ENCODE measurements at places on chromosomes 2 and 18.
A peak's percentile ranks its signal among the peaks of the same experiment; 100 is the strongest.

GRCh38 chr18:2191180-2191790, 380.0 kb downstream of the METTL4 start:
- DNase-seq = no peak

DNA sequence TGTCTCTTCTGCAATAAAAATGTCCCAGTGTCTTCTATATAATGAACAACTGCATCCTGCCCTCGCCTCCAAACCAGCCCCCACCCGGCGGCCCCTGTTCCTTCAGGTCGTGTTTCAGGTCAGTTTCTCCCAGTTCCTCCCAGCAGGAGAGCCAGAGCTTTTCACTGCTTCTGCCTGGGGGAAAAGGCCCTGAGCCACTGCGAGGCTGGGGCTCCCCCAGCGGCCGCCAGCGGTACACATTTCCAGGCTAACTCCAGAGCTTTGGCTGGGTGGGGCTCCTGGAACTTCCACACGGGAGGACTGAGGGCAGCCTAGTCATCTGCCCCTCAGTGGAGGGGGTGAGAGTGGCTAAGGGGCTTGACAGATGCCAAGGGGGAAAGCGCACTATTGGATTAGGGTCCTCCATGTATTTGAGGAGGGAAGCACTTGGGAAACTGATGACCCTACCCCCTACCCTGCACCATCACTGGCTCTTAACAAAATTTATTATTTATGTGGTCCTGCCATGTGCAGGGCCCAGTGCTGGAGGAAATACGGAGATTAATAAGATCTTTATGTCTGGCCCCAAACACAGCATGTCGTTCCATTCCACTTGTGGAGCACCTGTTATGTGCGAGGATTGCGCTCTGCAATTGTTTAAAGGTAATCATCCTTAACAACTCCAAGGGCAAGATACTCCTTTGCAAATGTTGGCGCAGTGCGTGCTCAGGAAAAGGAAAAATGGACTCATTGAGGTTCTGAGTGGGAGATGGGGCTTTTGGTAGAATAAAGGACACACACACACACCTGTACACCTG, 17.3 kb upstream of the CYS1 start:
- no peak for DNase-seq

GRCh38 chr2:181570833-181571661, 85.9 kb downstream of the CERKL start:
- DNase-seq = no peak

GRCh38 chr2:238850091-238850490, 2.2 kb downstream of the TWIST2 start:
- DNase-seq = no peak

GRCh38 chr2:103817746-103818145, 1036.2 kb upstream of the POU3F3 start:
- DNase-seq = no peak

DNA sequence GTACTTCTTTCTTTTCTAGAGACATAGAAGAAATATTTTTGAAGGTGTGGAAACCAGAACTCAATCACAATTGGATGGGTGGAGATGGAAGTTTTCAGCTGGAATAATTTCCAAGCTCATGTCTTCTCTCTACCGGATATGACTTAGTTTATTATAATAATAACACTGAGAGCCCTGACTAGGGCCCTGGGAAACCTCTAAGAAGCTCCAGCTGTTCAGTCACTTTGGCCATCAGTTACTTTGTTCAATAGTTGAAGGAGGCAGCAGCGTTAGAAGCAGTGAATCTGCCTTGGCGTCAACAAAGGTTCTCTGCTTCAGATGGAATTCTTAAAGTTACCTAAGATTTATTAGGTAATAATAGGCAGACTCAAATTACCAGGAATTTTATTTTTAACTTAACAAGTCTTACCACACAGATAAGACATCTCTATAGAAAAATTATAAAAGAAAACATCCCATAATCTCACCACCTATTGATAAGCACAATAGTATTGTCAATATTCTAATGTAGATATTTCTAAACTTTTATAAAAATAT, 293.8 kb upstream of the CHAC2 start:
- DNase-seq = no peak

GRCh38 chr2:142180820-142181533, 50.2 kb upstream of the LRP1B start:
- DNase-seq = no peak

GRCh38 chr18:37424507-37424906, 141.1 kb downstream of the CELF4 start:
- DNase-seq = no peak

DNA sequence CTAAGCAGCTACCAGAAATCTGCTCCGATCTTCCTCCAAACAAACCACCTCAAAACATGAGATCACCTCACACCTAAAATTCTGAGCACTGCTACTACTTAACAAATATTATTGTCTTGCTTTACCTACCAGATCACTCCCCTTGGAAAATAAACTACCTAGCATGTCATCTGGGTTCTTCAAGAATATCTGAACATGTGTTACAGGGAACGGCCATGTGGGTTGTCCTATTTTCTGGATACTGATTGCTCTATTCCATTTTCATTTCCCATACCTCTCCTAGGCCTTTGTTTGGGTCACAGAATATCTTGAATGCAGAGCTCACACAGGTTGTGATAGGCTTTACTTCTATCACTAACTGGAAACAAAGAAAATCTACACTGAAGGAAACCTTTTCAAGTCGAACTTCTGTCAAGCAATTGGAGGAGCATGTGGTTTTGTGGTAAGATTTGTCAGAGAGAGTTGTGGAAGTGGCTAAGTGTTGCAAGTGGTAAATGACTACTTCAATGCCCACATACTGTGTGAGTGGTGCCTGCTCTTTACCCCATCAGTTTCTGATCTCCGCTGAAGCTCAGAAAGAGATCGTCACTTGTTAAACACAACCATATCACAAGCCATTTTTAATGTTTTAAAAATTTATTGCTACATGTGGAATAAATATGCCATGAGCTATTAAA, 739.1 kb upstream of the ZEB2 start:
- DNase-seq = peak; percentile 30

GRCh38 chr2:238659231-238659630, 188.7 kb upstream of the TWIST2 start:
- DNase-seq = no peak

- DNase-seq = no peak
Measured at GRCh38 chr2:26016012-26016705, 17.7 kb upstream of the RAB10 start.

GRCh38 chr2:109712746-109713145, 81.4 kb upstream of the RGPD5 start:
- no peak for DNase-seq

DNA sequence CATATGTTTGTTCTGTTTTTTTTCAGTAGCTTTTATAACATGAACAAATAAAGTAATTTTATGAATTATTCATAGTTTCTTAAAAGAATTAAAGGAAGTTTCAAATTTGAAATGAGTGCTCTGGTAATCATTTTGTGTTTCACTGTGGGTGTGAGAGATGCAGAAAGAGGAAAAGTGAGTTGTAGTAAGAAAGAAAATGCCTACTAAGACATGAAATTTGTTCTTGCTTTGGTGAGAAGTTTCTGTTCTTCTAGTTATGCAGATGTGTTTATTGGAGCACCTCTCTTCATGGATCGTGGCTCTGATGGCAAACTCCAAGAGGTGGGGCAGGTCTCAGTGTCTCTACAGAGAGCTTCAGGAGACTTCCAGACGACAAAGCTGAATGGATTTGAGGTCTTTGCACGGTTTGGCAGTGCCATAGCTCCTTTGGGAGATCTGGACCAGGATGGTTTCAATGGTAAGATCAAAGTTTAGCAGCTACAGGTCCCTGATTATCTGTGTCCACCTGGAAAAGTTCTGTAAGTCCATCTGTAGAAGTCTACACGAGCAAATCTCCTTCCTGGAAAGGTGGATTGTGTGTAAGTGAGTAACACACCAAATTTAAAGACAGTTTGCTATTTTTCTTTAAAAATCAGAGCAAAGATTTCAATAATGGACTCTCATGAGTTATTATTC, 51.4 kb downstream of the ITGAV start:
- DNase-seq = no peak

DNA sequence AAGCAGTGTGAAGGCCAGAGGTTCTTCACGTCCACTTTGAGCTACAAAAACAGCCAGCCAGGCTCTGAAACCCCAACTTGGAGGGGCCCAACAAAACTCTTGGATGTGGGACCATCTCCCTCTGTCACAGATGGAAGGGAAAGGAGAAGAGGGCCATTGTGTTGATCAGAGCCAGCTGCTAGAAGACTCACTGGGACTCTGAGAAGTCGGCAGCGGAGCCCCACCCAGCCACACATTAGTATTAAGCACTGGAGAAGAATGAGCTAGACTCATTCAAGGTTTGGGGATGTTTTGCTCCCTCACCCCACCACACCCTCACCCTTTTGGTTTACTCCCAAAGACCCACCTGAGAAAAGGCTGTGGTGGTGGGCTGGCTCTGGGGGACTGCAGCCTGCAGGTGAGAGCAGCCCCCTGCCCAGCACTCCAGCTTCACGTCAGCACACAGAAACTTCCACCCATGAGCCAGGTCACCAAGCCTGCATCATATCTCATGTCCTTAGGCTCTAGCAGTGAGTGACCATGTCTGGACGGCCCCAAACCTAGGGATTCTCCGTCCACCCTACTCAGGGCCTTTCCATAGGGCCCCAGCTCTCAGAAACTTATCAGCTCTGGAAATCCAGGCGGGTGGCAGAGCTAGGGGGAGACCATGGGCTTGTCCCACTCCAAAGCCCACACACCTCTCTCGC, 12.6 kb downstream of the TEX51 start:
- DNase-seq = no peak
